ENCODE measurements at places on chromosomes 6 and 20.
A peak's percentile ranks its signal among the peaks of the same experiment; 100 is the strongest.

GRCh38 chr20:5890773-5891441 is 59.4 kb downstream of the TRMT6 start:
- DNase-seq, result no peak

GRCh38 chr20:7589164-7589563 is 351.1 kb downstream of the HAO1 start:
- no peak for DNase-seq

DNA sequence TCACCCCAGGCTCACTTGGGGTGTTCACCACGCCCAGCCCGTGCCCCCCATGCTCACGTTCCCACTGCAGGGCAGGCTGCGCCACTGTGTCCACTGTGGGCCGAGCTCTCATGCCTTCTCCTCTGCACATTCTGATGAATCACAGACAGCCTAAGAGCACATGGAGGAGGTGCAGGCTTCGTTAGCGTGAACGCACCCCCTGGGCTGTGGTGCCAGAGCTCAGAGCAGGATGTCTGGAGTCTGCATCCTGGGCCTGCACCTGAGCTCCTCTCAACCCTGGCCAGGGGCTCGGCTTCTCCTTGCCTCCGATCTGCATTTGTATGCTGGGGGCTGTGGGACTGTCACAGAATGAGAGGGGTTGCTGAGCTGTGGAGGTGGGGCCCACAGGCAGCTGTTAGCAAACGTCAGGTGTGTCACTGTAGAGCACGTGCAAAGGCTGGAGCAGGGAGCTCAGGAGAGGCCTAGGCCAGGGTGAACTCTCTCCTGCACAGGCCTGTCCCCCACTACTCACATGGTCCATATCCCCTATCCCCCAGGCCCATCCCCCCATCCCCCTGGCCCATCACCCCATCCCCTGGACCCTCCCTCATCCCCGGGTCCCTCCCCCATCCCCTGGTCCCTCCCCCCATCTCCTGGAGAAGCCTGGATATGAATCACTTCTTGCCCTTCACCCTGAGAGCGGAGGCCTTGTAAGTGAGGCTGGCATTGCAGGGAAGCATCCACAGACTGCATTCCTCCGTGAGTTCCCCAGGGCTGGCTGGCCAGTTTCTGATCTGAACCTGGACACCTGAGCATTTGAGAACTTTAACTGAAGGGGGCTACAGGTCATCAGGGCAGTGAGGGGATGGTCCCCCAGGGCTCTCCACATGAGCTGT is 309.5 kb downstream of the TAF4 start:
- DNase-seq, result no peak

DNA sequence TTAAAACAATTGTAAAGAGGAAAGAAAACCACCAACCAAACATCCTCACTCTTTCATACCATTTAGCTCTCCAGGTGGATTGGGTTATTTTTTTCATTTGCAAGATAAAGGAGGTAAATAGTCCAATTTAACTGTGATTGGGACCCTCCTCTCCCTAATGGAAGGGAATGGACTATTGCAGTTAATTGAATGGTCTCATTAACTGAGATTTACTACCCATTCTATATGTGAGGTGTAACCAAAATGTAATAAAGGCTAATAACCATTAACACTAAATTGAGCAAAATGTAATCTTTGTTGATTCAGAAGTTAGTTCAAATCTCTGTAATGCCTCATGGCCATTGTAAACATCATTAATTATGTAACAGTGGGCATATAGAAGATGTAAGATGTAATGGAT is 105.0 kb downstream of the KLHL32 start:
- no peak for DNase-seq

- no peak for DNase-seq
These were observed 138.4 kb upstream of the TENT5A start for GRCh38 chr6:81890846-81891245.

DNA sequence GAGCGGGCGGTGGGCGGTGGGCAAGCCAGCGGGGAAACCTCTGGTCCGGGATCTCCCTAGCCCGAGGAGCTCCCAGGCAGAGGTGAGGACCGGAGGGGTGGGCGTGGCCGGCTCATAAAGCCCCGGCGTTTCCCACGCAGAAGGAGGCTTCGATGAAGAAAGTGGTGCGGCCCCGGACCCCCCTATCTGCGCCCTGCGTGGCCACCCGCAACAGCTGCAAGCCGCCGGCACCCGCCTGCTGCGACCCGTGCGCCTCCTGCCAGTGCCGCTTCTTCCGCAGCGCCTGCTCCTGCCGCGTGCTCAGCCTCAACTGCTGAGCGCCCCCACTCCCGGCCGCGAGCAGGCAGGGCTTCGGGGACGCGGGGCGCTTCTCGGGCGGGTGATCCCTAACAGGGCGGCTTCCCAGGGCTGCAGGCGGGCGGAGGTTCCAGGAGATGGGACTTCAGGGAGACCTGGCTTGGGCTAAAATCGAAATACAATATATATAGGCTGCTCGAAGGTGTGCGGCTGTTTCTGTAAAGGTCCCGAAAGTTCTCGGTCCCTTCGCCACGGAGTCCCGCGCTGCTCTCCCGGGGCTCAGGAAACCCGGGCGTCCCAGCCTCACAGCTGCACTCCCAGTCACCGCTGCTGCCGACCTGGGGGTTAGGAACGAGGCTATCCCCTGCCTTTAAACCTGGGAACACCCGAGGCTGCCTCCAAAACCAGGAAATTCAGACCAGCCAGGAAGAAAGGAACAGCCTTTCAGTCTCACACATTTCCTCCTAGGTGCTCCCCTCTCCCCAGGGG is 27.8 kb downstream of the ASIP start:
- DNase-seq, result peak; percentile 14

GRCh38 chr6:46921059-46921458 is 679 bp downstream of the ADGRF5 start:
- DNase-seq, result no peak
